Activated T-cell treated with anti-CD3 and anti-CD28 coated beads for 4 hours (primary cell): ENCODE measurements at places on chromosomes 3 and 15.

- DNase-seq = no peak
Measured at GRCh38 chr15:78637776-78638435, 3.1 kb downstream of the CHRNB4 start.

DNA sequence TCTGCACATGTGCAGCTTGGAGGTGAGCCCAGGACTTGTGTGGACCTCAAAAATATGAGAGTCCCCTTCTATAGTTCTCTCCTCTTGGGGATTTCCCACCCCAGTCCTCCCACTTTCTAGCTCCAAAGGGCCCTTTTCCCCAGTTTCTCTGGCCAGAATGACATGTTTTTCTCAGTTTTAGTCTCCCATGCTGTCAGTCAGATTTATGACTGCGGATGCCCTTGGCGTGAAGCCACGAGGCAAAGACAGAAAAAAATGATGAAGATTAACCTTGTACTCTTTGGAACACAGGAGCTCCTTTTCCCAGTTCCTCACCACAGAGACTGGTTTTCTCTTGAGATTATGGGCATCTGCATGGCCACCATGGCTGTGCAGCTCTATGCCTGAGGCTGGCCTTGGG is 72.0 kb upstream of the TTBK2 start:
- DNase-seq = no peak

GRCh38 chr3:11716573-11717290 is 73.0 kb upstream of the VGLL4 start:
- no peak for DNase-seq

- no peak for DNase-seq
Measured at GRCh38 chr3:170692720-170693119, 106.8 kb upstream of the SLC7A14 start.

GRCh38 chr3:71052716-71053115 is 530.8 kb downstream of the FOXP1 start:
- no peak for DNase-seq

GRCh38 chr3:56926243-56926946 is 124.6 kb upstream of the ARHGEF3 start:
- no peak for DNase-seq

DNA sequence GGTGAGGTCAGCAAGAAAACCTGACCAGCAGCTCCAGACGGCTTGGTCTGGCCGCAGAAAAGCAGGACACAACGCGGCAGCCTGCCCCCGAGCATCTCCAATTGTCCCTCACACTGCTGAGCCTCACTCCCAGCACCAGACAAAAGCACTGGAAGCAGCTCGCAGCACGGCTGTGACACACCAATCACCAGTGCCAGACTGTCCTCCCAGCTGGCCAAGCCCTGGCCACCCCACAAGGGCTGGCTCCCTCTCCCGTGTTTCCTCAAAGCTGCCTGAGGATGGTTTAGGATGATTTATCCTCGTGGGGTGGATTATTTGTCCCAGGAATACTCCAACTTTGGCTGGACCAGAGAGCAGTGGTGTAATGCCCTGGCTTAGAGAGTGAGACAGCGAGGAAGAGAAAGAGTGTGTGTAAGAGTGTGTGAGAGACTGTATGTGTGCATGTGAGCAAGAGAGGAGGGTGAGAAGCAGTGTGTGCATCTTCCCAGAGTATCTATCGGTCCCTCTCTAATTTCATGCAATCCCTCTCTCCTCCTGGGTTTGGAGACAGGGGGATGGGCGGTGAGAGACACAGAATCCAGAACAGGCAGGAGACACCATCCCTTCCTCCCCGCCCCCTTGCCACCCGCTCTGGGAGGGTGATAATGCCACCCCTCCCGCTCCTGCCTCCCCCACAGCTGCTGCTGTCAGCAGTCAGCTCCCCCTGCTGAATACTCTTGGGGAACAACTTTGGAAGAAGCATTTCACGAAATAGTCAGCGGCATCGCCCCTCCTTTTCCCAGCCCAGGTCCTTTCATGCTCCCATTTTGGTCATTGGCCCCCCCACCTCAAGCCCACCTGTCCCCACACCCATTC is 34.2 kb downstream of the SEMA5B start:
- DNase-seq = no peak

- DNase-seq = no peak
Measured at GRCh38 chr15:83538682-83539081, 91.5 kb downstream of the SH3GL3 start.

- no peak for DNase-seq
Measured at GRCh38 chr3:145698749-145699148, 462.2 kb downstream of the PLOD2 start.

- no peak for DNase-seq
Measured at GRCh38 chr15:79115986-79116665, 25.5 kb upstream of the RASGRF1 start.

DNA sequence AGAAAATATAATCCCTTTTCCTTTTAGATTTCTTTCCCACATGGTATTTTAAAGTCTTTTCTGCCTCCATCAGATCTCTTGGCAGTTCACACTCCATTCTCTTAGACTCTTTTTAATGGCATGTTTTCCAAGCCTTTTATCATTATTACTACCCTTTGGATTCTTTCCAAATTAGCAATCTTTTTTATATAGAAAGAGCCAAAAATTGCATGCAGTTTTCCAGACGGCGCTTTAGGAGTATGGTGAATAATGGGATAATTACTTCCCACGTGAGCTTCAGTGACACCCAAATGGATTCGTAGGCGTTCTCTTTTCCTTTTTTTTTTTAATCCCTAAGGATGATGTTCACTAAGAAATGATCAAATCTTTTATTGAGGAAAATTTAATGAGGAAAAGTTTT is 354.8 kb upstream of the DNAJC19 start:
- DNase-seq = no peak

DNA sequence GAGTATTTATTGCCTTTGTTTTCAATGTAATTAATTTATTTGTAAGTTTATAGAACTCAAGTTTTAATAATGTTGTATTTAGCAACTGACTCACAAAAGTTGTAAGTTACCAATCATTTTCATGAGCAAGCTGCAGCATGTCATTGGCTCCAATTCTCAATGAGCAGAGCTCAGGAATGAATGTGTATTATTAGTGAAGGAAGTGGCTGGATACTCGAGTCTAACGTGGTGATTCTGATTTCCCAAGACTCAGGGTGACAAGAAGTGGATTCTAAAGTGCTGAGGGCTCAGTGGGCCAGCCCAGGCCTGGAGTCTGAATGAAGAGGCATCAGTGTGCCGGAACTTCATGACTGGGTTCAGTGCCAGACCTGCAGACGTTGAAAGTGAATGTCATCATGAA is 39.6 kb downstream of the CLDN11 start:
- no peak for DNase-seq

DNA sequence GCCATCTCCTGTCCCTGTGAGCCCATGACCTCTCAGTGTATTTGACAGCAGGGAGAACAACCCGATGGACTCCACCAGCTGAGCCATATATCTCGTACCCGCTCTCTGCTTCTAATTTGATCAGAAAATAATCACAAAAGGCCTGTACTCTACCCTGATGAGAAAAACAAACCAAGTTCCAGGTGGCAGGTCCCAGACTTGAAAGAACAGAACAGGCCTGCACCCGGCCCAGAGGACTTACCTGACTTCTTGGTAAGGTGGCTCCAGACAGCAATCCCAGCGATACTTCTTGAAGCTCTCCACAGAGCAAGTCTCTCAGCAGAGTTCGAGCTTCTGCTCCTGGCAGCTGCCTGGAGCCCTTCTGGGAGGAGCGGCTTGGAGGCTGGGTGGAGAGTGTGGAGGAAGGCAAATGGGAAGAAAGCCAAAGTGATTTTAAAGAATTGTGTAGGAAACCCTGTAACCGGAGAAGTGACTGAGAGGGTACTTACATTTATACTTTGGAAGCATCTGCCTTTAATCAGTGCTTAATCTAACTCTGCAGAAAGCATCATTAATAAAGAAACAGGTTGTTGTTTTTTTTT is 91.6 kb downstream of the SCN11A start:
- no peak for DNase-seq

GRCh38 chr15:82572986-82573385 is 32.7 kb upstream of the RPS17 start:
- DNase-seq = no peak

DNA sequence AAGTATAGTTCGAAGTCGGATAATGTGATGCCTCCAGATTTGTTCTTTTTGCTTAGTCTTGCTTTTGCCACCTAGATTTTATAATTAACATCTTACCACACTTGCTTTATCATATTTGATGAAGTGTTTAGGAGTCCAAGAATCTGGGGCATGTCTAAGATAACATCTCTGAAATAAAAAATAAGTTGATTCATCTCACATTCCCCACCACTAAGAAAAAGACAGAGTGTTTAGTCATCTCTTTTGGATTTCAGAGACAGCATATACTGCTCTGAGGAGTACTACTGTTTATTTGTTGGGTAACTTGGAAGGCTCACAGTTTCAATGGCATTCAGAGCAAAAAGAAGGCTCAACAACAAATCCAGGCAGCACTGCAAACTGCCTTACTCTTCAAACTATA is 324.2 kb upstream of the ATP11B start:
- DNase-seq = no peak

DNA sequence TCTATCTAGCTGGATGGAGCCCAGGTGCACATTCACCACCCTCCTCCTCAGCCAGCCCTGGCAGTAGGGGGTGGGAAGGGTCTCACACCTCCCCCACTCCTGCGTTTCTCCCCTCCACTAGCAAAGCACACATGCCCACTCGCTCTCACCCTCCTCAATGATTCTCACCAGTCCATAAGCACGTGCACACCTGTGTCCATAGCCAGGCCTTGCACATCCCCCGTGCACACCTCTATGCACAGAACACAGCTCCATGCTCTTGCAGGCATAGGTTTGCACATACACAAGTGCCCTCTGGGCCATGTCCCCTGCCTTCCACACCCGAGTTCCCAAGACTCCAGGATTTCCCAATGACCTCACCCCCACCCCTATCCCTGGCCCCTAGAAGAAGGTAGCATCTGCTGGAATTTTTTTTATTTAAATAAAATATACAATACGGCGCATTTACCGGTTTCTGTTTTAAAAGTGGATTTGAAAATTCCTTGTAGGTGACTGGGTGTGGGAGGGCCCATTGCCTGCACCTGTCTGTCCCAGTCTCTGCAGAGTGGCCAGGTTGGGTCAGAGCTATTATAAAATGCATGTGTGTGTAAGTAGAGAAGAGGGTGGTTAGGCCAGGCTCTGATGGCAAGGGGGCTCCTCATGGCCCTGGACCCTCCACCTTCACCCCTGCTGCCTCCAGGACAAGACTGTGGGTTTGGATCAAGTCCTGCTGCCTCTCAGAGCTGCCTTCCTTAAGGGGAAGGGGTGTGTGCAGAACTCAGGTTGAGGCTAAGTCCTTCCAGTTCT is 49.1 kb downstream of the HCN4 start:
- no peak for DNase-seq

- DNase-seq = no peak
Measured at GRCh38 chr3:151726016-151726415, 7.7 kb upstream of the AADACL2 start.

- DNase-seq = no peak
Measured at GRCh38 chr15:80526556-80527340, 122.6 kb downstream of the ARNT2 start.
